ENCODE measurements at places on chromosomes 11 and 22.

DNA sequence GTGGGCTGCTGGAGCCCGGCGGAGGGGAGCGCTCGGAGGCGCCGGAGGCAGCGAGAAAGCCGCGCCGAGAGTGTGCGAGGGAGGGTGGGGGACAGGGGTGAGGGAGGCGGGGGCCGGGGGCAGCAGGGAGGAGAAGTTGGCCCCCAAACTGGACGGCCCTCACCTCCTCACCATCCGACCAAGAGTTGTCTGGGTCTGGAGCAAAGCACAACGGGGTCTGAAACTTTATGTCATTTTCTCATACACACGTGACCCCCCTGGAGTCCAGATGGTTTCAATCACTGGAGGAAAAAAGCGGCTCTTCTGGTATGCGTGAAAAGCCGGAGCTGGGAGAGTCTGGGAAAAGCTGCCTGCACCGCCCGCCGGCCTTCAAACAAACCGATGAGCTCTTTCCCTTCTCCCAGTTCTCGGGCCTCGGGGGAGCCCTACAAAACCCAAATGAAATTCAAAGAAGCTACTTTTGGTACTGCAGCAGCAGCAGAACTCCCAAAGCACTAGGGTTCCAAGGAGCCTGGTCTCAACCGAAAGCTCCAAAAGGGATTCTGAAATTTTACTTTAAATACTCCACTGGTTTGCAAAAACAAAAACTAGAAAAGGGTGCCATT, 39.7 kb upstream of the AKIP1 start:
- DNase-seq: peak; percentile 86

DNA sequence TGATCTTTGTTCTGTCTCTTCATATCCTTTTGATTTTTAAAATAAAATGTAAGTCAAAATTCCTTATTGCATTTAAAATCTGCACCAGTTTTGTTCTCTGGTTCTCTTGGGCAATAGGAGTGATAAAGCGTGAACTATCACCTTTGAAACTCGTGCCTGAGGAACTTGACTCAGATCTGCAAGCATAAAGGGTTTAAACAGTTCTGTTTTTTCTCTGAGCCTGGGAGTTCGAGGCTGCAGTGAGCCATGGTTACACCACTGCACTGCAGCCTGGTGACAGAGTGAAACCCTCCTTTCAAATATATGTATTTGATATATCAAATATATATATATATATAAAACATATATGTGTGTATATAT, 38.9 kb upstream of the CLMP start:
- DNase-seq: no peak

DNA sequence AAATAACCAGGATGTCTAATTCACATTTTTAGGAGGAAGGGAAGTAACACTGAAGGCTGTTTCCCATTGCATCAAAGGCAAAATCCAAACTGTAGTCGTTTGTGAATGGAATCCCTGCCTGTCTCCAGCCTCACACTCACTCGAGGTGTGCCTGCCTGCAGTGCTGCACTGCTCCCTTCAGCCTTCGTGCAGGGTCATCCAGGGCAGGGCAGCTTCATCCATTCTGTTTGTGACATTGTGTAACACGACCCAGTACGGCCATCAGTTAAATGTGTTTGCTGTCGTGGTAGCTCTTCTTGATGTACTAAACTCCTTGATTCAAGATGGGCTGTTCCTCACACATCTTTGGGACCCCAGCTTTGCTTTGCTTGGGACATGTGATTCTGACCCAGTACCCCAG, 34.3 kb downstream of the LDLRAD3 start:
- DNase-seq: no peak

DNA sequence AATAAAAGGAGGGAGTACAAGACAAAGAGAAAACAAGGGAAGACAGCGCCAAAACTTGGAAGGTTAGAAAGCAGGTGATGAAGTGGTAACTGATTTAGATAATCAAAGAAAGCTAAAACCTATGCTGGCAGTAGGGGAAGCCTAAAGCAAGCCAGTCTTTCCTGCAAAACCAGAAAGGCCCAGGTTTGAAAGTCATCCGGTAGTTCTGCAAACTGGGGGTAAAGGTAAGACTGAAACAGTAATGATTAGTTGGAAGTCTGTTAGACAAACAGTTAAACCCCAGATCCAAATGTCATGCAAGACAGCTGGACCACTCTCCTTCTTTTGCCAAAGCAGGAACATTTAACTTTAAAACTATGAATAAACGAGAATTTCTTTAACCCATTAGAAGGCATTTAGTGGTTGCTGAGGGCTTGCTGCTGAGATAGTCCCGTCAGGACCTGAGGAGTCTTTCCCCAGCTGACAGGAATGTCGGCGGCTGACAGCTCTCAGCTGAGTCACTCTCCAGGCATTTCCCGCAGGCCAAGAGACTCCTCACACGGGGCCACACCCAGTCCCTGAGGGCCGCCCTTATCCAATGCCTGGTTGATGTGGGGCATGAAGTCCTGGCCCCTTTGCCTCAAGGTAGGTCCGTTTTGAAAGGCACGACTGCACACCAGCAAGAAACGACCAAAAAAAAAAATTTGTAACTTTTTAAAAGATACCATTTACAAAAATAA, 36.3 kb upstream of the CFAP300 start:
- peak; percentile 96 for DNase-seq

- DNase-seq: no peak
These were observed 670.2 kb downstream of the TBC1D22A start for GRCh38 chr22:47432683-47433082.

- DNase-seq: no peak
These were observed 37.1 kb upstream of the HMGXB4 start for GRCh38 chr22:35220221-35220620.

GRCh38 chr11:75014129-75014528, 25.4 kb downstream of the NEU3 start:
- peak; percentile 91 for DNase-seq

GRCh38 chr11:110977661-110978060, 265.4 kb upstream of the ARHGAP20 start:
- DNase-seq: no peak

DNA sequence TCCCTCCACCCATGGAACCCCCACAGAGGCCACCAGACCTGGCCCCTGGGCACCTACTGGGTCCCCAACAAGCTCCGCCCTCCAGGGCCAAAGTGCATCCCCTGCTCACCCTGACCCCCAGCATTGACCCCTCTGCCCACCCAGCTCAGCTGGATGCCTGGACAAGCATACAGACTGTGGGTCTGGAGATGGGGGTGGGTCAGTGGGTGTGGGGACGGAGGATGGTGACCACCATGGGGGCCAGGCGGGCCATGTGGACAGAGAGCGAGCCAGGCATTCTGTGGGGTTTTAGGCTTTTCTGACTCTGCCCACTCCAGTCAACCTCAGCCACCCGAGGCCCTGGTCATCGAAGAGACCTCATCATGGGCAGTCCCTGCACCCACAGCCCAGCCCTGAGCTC, 183.7 kb downstream of the BRD1 start:
- no peak for DNase-seq

DNA sequence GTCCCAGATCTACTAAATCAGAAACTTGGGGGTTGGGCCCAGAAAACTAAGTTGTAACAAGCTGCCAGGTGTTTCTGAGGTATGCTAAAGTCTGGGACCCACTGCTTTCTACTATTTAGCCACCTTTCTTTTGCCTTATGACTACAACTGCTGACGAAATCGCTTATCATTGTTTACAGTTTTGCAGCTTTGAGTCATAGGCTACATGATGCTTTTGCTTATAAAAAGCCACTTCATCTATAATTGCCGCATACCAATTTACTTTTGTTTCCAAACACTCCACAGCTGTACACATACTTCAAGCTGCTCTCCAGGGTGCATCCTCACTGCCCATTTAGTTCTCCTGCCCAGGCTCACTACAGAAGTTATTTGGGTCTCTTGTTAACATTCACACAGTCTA, 144.7 kb downstream of the ENTHD1 start:
- no peak for DNase-seq

DNA sequence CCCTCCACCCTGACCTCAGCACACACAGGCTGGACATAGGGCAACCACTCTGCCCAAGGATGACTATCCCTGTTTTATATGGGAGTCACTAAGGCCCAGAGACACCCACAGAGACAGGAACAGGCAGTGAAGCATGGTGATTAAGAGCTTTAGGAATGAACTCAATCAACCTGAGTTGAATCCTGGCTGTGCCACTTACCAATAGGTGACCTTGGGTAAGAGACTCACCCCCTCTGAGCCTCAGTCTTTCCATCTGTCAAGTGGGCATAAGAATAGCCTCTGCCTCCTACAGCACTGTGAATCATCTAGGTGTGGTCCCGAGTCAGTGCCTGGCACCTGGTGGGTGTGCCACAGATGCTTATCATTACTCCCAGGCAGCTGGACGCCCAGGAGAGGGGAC, 6.8 kb downstream of the CRYBB1 start:
- no peak for DNase-seq

DNA sequence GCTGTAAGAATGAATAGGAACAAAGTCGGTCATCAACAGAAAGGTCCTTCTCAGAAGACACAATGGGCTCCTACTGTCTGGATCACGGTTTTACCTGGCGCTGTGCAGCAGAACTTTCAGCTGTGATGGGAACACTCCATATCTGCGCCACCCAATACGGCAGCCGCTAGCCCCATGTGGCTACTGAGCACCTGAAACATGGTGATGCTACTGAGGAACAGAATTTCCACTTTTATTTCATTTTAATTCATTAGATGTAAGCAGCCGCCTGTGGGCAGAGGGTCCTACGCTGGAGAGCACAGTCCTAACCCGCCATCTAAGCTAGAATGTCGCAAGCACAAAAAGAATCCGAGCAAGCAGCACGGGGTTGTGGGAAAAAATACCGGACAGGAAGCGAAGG, 2.7 kb downstream of the SULT4A1 start:
- no peak for DNase-seq

DNA sequence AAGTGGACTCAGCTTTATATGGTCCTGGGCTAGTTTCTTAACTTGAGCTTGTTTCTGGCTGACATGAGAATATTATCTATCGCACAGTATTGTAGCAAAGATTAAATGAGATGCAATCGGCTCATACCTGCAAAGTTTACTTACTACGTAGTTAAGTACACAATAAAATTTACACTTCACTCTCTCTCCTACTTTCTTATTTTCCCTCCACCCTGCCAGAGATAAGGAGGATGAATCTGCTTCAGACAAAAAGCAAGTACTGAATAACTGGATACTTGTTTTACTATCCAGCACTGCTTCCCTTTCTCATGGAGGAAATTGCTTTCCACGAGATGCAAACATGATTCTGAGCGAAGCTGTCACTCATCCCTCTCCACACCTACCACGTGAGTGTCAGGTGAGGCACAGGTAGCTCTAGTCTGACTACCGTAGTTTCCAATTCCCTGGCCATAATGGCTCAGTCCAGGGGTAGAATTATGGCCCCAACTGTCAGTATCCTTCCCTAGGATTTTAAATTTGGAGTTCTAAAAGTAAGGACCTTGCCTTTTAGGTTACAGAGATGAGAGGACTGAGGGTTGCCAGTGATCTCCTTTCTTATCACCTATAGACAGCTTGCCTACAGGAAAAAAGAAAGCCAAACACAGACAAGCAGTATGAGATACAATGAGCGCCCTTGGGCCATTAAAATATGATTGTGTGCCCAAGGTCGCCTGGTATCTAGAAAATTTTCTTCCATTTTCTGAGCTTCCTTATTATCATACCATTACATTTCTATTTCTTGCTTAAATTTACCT, 39.8 kb downstream of the GAB2 start:
- no peak for DNase-seq

DNA sequence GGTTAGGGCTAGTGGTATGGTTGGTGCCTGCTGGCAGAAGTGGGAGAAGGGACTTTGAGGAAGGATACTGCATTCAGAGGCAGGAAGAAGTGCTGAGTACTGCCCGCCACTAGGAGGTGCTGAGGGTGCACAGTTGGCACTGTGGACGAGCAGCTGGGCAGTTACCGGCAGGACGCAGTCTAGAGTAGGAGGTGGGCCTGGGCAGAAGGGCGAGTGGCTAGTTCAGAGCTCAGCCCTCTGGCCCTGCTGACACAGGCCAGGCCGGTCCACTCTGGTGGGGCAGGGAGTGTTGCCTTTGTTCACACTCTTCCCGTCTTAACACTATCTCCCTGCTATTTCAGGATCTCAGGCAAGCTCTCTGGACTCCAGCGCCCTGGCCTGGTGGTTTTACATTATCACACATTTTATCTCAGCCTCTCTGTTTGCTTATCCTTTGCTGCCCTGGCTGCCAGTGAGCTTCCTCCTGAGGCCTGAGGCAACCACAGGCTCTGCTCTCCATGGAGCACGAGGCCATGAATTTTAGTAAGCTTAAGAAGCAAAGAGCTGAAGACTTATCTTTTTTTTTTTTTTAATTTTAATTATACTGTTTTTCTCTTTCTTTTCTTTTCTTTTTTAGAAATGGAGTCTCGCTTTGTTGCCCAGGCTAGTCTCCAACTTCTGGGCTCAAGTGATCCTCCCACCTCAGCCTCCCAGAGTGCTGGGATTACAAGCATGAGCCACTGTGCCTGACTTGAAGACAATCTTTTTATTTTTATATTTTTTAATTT, 26.9 kb downstream of the SNAP29 start:
- DNase-seq: peak; percentile 92

- peak; percentile 67 for DNase-seq
These were observed 39.3 kb downstream of the AMBRA1 start for GRCh38 chr11:46554213-46555147.

GRCh38 chr22:31176923-31177322, 16.9 kb downstream of the RNF185 start:
- no peak for DNase-seq

GRCh38 chr11:78715639-78716311, 141.1 kb upstream of the NARS2 start:
- DNase-seq: peak; percentile 75

DNA sequence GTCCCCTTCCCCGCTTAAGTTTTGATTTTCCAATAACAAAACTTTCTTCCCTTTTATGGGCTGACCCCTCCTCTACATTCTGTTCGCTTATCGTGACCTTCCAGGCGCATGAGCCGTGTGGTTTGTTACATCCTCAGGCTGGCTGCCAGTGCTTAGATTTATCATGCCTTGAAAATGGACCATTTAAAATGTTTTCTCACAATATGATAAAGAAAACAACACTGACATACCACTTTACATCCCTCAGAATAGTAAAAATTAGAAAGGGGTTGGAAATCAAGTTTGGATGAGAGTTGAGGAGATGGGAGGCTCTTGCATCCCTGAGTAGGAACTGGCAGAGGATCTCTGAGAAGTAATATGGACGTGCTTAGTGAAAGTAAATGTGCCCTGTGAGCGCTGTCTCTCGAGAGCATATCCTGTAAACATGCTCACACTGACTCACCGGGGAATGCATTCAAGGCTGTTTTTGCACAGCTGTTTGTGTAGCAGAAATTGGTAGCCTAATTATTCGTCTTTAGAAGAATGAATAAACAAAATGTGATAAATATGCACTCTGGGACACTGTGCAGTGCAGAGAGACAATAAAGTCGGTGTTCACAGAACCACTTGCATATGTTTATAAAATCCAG, 17.1 kb upstream of the TOLLIP start:
- no peak for DNase-seq

GRCh38 chr11:66564984-66565383, 3.4 kb downstream of the CTSF start:
- no peak for DNase-seq
